ENCODE measurements at places on chromosomes 6 and 20. TPM values are rescaled to one million over a fixed set of nuclear protein-coding genes. Genes with fewer than 3 reads are reported as not detected.

- peak; percentile 70 for DNase-seq
Observed at GRCh38 chr6:31660381-31661261, at the start of gene C6orf47. Gene C6orf47, minus strand, starts transcription at chr6:31660778. Its CDS starts 831 bp downstream, at chr6:31659947.

DNA sequence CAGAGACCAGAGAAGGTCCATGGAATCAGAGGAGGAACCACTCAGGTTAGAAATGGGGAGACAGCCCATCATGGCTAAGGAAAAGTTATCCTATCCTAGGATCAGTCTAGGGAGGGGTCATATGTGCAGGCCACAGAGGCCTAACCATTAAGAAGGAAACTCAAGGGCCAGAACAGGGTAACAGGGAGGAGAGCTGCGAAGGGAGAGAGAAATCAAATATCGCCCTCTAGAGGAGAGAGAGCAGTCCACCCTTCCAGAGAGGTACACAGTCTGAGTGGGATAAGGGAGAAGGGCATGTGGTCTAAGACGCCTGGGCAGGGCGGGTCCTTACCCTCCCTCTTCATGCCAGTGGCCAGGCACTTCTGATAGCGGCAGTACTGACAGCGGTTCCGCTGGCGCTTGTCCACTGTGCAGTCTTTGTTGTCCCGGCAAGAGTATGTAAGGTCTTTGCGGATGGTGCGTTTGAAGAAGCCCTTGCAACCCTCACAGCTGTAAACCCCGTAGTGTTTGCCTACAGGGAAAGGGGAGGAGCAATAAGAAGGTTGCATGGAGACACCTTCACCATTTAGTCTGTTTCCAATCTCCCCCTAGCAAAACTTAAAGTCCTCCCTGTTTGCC lies 2.9 kb downstream of the RXRB start:
- no peak for DNase-seq

GRCh38 chr20:63345328-63346100 lies 15.6 kb downstream of the CHRNA4 start:
- no peak for DNase-seq

DNA sequence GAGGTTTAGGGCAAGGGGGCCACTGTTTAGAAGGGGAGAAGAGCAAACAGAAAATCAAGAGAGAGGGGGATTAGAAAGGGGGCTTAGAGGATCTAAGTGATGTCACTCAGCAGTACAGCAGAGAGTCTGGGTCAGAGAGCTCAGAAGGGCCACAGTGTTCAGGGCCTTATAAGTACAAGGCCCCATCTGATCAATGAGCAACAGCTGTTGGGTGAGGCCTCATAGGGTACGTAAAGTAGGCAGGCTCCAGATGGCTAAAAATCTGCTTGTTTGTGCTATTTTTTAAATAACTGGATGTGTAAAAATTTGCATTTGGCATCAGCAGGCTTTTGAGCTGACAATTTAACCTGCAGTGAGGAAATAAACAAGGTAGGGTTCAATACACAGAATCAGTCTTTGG lies 149.8 kb downstream of the SH3BGRL2 start:
- no peak for DNase-seq

GRCh38 chr6:125191916-125192609 lies 38.5 kb downstream of the TPD52L1 start:
- peak; percentile 37 for DNase-seq

DNA sequence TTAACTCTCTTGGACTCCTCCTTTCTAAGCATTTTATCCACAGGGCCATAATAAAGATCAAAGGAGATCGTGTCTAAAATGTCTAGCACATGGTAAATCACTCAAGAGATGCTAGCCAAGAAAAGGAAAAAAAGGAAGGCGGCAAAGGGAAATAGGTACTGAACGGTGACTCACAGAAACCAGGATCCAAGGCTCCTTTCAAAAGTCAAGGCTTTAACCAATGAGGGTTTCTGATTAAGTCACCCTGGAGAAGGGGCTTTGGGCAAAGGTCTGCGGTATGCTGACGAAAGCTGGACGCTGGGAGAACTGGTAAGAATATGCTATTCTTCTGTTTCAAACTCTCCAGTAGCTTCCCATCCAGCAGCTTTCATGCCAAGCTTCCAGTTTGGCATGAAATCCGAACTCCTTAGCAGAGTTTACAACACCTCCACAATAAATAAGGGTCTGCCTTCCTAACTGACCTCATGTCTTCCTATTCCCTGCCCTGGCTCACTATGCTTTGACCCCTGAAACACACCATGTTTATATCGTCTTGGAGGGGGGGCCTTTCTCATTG lies 1.0 kb downstream of the TOMM34 start:
- no peak for DNase-seq

- DNase-seq: no peak
Observed at GRCh38 chr6:11494786-11495564, 42.6 kb upstream of the TMEM170B start.

OLIG3 gene
- total RNA-seq: not detected

LINC00237 gene
- not detected for total RNA-seq

ENPP4 gene
- 9.0 TPM for total RNA-seq

MUCL3 gene
- total RNA-seq: not detected

CCR6 gene
- 8.8 TPM for total RNA-seq
